Ammon's horn (tissue), 1 donor: ENCODE measurements at places on chromosomes 12 and 14.
A peak's percentile ranks its signal among the peaks of the same experiment; 100 is the strongest.

DNA sequence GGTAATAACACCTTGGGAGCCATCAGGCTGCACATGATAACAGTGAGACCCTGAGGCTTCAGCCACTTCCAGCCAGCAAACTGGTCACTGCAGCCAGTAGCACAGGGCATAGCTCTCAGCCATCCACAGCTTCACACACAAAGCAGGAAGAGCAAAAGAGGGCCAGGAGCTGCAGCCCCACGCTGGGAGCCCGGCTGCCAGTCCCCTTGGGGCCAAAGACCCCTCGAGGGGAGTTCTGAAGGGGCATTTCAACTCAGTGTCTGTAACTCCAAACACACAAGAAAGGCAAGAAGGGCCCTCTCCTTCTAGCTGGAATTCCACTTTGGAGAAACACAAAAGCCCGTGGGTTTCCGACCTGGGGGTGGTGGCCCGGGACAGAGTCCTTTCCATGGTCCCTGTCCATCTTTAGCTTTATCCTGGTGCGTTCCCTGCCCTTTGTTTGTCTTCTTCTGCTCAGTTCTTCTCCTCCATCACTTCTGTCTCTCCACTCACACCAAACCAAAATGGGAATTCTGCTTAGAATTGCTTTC, 151.8 kb upstream of the FKBP4 start:
- DNase-seq = no peak

DNA sequence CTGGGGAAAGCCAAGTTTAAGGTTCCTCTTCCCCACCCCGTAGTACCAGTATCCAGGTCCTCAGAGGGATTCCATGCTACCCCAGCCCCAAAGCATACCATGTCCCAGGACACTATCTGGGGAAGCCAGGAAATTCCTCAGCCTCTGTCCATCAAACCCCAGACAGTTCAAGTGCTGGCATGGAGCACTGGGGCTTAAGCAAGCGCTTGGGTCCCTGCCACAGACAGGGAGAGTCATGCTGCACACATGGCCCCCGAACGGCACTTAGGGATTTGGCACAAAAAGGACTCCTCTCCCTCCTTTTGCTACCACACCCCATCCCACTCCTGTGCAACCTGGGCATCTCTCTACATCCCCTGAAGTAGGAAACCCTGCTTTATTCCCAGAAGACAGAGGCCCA, 21.8 kb downstream of the ADCY6 start:
- DNase-seq = no peak

GRCh38 chr12:9975614-9976013, 4.4 kb downstream of the CLEC12A start:
- DNase-seq = no peak

DNA sequence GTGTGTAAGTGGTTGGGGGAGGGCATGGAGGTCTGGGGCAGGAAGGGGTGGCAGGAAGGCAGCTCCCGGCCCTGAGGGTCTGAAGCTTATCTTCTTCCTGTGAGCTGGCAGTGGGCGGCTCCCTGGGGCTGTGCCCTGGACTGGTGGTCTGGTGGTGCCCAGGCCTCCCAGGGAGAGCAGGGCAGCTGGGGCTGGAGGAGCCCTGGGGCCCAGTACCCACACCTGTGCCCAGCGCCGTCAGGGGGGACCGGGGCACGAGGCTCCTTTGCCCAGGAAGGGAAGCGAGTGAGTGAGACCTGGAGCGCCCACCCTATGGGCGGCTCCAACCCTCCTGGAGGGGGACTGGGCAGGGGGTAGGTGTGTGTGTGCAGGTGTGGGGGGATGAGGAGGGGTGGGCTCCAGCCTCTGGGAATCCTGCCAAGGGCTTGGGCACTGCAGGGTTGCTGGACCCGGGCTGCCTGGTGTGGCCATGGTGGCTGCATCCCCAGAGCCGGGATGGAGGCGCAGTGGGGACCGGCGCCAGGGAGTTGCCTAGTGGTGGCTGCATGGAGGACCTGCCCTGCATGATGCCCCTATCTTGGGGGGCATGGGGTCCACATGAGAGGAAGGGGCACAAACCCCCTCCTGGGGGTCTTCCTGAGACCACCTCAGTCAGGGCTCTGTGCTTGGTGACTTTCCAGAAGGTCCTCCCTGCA, 353.6 kb downstream of the TMEM121 start:
- DNase-seq = no peak

- no peak for DNase-seq
Observed at GRCh38 chr14:56352999-56353398, 226.6 kb upstream of the TMEM260 start.

DNA sequence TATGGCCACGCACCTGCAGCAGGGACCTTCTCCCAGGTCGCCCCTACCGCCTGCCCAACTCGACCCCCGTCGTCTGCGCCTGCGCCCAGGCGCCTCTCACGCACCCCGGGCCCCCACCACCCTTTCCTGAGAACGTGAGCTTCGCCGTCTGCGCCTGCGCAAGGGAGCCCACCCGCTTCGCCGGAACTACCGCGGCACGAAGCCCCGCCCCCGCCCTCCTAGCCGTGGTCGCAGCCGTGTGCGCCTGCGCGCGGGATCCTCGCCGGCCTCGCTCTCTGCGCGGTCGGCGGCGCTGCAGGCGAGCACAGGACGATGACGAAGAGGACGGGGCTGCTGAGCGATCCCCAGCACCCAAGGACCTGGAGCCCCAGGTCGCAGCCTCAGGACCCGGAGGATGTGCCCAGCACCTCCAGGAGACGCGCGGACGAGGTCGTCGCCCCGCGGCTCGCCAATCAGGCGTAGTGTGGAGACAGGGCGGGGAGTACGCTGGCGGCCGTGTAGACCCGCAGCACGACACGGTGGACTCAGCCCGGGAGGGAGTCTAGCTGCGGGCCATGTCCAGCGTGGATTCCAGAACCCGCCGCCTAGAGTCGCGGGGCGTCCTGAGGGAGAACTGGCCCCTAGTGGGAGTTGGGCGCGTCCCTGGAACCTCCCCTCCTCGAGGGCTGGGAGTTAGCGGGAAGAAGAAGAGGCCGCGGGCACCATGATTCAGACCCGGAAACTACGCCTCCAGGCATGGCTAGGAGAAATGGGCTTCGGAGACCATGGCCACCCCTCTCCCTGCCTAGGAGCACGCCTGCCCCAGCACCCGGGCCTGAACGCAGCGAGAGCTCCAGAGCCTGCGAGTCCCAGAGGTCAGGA, 1120.8 kb upstream of the TMEM132C start:
- DNase-seq = peak; percentile 79

- DNase-seq = no peak
Observed at GRCh38 chr14:62420847-62421246, 624.4 kb downstream of the KCNH5 start.

DNA sequence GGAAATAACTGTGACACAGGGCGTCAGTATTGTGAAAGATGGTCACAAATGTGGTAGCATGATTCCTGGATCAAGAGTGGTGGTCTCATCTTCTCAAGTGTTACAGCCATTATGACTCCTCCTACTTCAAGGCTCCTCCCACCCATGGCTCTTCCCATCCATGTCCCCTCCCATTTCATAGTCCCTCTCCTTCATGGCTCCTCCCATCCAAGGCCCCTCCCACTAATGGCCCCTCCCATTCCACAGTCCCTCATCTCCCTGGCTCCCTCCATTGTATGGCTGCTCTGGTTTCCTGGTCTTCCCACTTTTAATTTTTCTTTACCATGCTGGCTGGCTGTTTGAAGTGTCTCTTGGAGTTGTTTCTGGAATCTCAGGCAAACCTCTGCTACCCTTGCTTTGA, 1375.2 kb upstream of the TMEM132C start:
- no peak for DNase-seq

- DNase-seq = peak; percentile 76
Observed at GRCh38 chr14:68363843-68364767, 428.8 kb downstream of the ZFP36L1 start.

DNA sequence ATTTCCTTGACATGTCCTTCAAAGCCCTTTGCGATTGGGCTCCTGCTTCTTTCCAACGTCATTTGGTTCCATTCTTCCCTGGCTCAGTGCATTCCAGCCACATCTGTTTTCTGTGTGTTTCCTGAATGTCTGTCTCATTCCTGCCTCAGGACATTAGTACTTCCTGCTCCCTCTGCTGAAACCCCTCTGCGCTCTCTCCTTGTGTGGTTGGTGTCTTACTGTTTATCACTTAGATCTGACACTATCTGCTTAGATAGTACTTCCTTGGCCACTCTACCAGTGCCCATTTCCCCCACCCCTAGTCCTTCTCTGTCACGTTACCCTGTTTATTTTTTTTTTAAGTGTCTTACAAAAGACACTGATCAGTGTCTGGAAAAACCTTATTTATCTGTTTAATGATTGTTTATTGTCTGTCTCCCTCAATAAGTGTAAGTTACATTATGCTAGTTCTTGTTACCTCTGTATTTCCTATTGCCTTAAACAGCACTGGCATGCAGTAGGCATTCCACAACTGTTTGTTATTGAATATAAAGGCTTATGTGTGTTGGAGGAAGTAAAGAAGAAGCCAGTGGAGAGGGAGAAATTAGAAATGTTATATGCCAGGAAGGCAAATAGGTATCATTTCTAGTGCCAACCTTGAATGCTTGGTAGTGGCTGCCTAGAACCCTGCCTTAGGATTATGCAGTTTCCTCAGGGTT, 21.5 kb downstream of the DYRK2 start:
- DNase-seq = no peak

DNA sequence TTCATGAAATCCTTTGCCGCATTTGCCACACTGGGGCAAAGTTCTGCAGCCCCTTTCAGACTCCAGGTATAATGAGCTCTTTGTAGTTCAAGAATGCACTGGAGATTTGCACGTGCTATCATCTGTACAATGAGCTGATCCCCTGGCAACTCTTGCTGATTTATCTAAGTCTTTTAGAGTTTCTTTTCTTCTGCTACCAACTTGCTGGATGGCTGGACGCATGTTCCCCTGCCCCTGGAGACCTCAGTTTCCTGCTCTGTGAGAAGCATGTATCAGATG, 103.2 kb downstream of the CMKLR1 start:
- no peak for DNase-seq

GRCh38 chr12:102317155-102317554, 119.5 kb upstream of the PMCH start:
- no peak for DNase-seq

- DNase-seq = no peak
Observed at GRCh38 chr12:6987956-6988553, 17.3 kb downstream of the EMG1 start.

GRCh38 chr14:60650373-60650961, 1.2 kb upstream of the SIX1 start:
- no peak for DNase-seq

GRCh38 chr14:38297681-38298080, 41.8 kb upstream of the CLEC14A start:
- no peak for DNase-seq

- DNase-seq = peak; percentile 31
Observed at GRCh38 chr12:2215709-2216560, 163.1 kb downstream of the CACNA1C start.

DNA sequence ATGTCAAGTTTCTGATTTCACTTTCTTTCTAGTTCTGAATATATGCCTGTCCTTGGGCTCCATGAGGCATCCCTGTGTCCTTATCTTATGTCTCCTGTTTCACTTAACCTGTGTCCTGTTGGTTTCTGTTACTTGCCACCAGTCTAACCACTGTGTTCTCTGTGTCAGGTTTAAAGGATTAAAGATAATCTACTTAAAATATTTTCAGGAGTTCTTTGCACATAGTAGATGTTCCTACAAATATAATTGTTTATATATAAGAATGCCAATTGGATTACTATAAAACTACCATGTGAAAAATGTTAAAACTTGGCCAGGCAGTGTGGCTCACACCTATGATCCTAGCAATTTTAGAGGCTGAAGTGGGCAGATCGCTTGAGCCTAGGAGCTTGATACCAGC, 406.4 kb downstream of the CCER1 start:
- DNase-seq = no peak

DNA sequence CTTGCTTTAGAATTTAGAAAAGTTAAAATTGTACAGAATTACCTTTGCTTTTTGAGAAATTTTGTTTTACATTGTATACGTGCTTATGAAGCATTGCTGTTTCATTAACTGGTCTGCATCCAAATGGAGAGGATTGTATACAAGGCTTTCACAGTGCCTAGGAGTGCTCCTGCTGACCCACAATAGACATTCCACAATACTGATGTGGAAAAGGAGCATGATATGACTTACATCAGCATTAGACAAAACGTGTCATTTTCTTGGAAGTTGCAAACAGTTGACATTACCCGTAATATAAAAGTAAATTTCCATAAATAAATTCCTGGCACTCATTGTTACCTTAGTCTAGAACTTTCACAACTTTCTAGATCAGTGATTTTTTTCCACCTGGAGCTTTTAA, 1.9 kb downstream of the PRKD1 start:
- no peak for DNase-seq

- DNase-seq = no peak
Observed at GRCh38 chr14:57671021-57671420, 177.4 kb upstream of the CCDC198 start.

- no peak for DNase-seq
Observed at GRCh38 chr14:54981698-54982097, 45.2 kb downstream of the WDHD1 start.
